Motor neuron (in vitro differentiated cells): ENCODE measurements at places on chromosomes 7 and 10. TPM values are rescaled to one million over a fixed set of nuclear protein-coding genes. Genes with fewer than 3 reads are reported as not detected.

STAG3 gene
- 2.1 and 2.6 TPM in 2 replicates for total RNA-seq

ADGRA1 gene
- 0.09 and 0.89 TPM in 2 replicates for total RNA-seq

SVOPL gene
- total RNA-seq: 0.18 and 0.31 TPM in 2 replicates

NRG3 gene
- total RNA-seq: 13.6 and 15.4 TPM in 2 replicates
